Caco-2 (cell line): ENCODE measurements at places on chromosomes 16 and 17. TPM values are rescaled to one million over a fixed set of nuclear protein-coding genes. Genes with fewer than 3 reads are reported as not detected.

Gene CHST4
- not detected in 2 replicates for total RNA-seq

DNA sequence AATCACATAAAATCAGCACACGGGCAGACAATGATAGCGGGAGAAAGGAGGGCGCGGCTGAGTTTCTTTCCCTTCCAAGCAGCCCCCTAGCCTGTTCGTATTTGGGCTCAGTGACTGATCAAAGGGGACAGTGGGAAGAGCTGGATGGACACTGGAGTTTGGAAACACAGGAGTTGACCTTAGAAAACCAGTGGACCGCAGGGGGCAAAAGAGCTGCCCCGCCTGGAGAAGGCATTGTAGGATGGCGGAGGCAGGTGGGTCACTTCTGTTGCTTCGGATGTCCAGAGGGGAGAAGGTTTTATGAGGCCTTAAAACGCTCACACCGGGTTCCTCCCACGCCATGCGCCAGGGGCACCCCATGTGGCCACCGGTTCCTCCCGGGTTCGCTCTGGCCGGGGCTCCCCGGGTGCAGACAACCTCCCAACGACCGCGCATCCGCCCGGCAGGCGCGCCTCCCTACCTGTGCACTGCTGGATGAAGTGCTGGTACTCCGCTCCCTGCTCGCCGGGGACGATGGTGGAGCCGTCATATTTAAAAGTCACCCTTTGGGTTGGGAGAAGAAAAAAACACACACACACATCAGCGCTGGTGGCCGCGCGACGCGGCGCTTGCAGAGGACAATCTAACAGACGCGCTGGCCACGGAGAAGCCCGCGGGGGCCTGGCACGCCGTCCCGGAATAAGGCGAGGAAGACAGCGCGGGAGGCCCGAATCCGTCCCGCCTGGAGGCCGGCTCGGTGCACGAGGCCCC is 662 bp downstream of the COTL1 start:
- peaks cover 31% of the 10 kb centered on the region for H3K4me1 ChIP-seq
- no peaks in the 10 kb centered on the region for H3K27me3 ChIP-seq
- peak overlapping the region; percentile 96 for H3K4me3 ChIP-seq

Gene BOLA2B
- total RNA-seq = 96.5 and 114 TPM in 2 replicates

GRCh38 chr17:61862105-61862574 is 1.2 kb downstream of the BRIP1 start:
- peak overlapping the region; percentile 97 for H3K27ac ChIP-seq
- no peaks in the 10 kb centered on the region for H3K27me3 ChIP-seq
- peak overlapping the region; percentile 76 for H3K4me3 ChIP-seq
- H3K4me1 ChIP-seq = peaks cover 20% of the 10 kb centered on the region
- no peaks in the 10 kb centered on the region; the same call in 1 of the 2 replicates for H3K36me3 ChIP-seq

DNA sequence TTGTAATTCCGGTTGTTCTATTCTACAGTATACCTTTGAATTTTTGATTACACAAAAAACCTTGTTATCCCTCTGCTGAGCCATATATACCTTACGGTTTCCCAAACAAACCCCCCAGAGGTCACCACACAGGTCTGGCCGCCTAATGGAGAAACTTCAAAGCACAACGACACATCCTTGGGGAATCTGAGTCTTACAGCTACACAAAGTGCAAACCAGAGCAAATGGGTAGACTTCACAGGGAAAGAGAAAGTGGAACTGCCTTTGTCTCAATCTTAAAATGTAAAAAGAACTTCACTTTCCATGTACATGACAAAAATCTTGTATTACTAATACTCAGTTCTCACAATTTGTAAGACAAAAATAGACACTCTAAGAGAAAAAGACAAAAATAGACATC is 2.7 kb downstream of the FBXO31 start:
- DNase-seq = peak; percentile 35
- no peaks in the 10 kb centered on the region for H3K27me3 ChIP-seq
- H3K27ac ChIP-seq = peak overlapping the region; percentile 35

DNA sequence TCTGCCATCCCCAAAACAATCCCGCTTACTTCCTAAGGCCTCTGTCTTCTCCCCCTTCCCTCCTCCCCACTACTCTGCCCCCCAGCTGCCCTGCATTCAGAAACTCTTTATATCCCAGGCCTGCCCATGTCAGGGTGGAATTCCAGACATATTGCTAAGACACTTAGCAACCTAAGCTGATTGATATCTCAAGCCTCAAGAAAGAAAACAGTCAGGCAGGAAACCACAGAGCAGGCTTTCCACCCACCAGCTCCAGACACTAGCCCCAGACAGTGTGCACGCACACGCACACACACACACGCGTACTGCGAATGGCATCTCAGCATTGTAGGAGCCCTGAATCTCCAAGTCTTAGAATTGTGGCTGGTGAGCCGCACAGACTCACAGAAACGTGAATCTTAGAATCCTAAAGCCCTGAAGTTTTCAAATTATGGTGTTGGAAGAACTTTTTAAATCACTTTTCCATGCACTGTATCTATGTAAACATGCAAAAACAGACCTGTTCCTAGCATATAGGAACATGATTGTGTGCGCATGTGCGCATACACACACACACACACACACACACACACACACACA is 8.8 kb upstream of the LPCAT2 start:
- no peaks in the 10 kb centered on the region; the same call in 1 of the 2 replicates for H3K36me3 ChIP-seq
- H3K4me1 ChIP-seq = peaks cover 22% of the 10 kb centered on the region
- H3K4me3 ChIP-seq = no peak overlapping the region
- no peak for DNase-seq
- no peak overlapping the region for H3K27ac ChIP-seq
- H3K27me3 ChIP-seq = no peaks in the 10 kb centered on the region

Gene ODAD4
- 0.98 and 1.3 TPM in 2 replicates for total RNA-seq

Gene SMG1
- total RNA-seq = 79.1 and 80.2 TPM in 2 replicates

Gene PPP4C
- 130 and 134 TPM in 2 replicates for total RNA-seq

- DNase-seq = no peak
- H3K4me3 ChIP-seq = no peak overlapping the region
- H3K27me3 ChIP-seq = no peaks in the 10 kb centered on the region
- H3K27ac ChIP-seq = no peak overlapping the region
- no peaks in the 10 kb centered on the region for H3K4me1 ChIP-seq
Observed at GRCh38 chr17:34300652-34301370, 15.3 kb downstream of the CCL11 start.

- H3K27ac ChIP-seq = no peak overlapping the region
- H3K4me3 ChIP-seq = no peak overlapping the region
- DNase-seq = no peak
- no peaks in the 10 kb centered on the region for H3K4me1 ChIP-seq
- H3K36me3 ChIP-seq = no peaks in the 10 kb centered on the region
Observed at GRCh38 chr16:10828851-10829366, 10.3 kb upstream of the TVP23A start.

Gene PRR11
- 80.2 and 89.9 TPM in 2 replicates for total RNA-seq

- no peaks in the 10 kb centered on the region; the same call in 1 of the 2 replicates for H3K36me3 ChIP-seq
- DNase-seq = no peak
- peaks cover 12% of the 10 kb centered on the region for H3K4me1 ChIP-seq
- H3K4me3 ChIP-seq = no peak overlapping the region
- peak overlapping the region; percentile 24 for H3K27ac ChIP-seq
Observed at GRCh38 chr16:84593825-84594724, 23.8 kb downstream of the COTL1 start.

DNA sequence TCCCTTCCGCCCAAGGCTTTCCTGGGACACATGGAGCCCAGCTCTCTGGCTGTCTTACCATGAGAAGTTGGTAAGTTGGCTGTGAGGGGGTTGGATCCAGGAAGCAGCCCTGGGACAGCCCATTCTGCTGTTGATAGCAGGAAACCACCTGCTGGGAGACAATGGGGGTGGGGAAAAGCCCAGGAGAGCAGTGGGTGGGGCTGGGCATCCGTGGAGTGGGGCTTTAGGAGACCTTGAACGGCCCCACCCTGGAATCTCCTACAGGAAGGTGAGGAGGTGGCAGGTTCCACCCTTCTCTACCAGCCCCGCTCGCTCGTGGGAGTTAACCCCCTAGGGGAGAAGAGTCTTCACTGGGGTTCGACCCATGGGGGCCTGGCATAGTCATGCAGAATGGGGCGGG is 5.8 kb downstream of the TMEM92 start:
- H3K4me3 ChIP-seq = no peak overlapping the region
- H3K4me1 ChIP-seq = peaks cover 35% of the 10 kb centered on the region
- H3K27ac ChIP-seq = no peak overlapping the region
- H3K36me3 ChIP-seq = 0 out of 2 replicates have a peak, but pooled peaks cover 2% of the 10 kb centered on the region

DNA sequence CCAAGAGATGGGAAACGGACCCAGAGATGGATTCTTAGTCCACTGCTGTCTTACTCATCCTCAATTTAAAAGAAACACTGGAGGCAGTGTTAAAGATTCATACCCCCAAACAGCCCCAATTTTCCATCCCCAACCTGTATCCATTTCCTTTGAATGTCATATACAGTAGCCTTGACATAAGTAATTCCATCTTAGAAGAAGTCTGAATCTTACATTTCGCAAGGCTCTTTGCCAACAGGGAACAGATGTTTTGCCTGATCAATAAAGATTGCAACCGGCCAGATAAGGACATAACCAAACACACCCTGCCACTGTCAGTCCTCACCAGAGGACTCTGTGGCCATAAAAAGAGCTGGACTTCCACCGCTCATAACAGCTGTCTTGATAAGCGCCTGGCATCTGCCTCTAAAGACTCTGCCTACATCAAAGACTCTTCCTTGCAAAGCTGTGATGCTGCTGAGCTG is 59.0 kb upstream of the MED9 start:
- no peaks in the 10 kb centered on the region for H3K36me3 ChIP-seq
- peaks cover 34% of the 10 kb centered on the region for H3K4me1 ChIP-seq
- no peak overlapping the region for H3K4me3 ChIP-seq
- DNase-seq = peak; percentile 88
- peak overlapping the region; percentile 43 for H3K27ac ChIP-seq

Gene TNFRSF17
- total RNA-seq = not detected in 2 replicates

Gene CBX2
- total RNA-seq = 50.0 and 52.8 TPM in 2 replicates

DNA sequence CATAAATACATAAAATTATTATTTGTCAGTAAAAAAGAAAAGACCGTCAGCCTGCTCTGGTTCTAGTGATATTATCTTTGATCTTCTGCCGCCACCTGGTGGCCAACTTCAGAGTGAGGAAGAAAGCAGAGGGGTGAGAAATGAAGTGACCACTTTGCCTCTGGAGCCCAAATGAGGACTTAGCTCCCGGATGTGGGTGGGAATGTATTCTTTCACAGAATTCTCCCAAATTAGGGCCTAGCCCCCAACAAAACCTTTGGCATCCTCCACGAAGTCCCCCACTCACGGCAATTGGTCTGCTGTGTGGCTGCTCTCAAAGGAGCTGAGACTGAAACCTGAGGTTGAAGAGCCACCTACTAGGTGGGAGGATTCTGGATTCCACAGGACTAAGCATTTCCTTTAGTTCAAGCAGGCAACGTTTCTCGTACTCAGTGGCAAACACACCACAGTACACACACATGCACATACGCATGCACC is 4.9 kb upstream of the ZNF267 start:
- peak; percentile 68 for DNase-seq
- H3K27ac ChIP-seq = no peak overlapping the region
- H3K4me3 ChIP-seq = no peak overlapping the region
- no peaks in the 10 kb centered on the region for H3K27me3 ChIP-seq
- H3K4me1 ChIP-seq = 0 out of 2 replicates have a peak, but pooled peaks cover 3% of the 10 kb centered on the region
- H3K36me3 ChIP-seq = no peaks in the 10 kb centered on the region

Gene SMIM36
- not detected in 2 replicates for total RNA-seq

DNA sequence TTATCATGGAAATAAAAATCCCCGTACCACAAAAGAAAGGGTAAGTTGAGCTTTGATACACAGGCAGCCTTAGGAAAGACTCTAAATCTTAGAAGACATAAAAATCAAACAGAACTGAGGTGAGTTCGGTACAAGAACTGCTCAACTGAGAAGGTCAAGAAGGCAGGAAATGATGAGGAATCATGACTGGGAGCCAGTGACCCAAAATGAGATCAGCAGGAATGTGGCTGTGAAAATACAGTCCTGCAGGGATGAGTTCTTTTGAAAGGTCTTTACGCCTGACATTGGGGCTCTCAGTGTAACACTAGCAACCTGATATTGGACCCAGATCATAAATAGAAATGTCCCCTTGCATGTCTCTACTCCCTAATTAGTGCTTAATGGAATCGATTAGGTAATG is 56.3 kb upstream of the CDH11 start:
- no peak overlapping the region for H3K4me3 ChIP-seq
- H3K36me3 ChIP-seq = no peaks in the 10 kb centered on the region
- no peak overlapping the region for H3K27ac ChIP-seq
- H3K27me3 ChIP-seq = no peaks in the 10 kb centered on the region; the same call in 1 of the 2 replicates
- no peaks in the 10 kb centered on the region for H3K4me1 ChIP-seq

- peak overlapping the region; percentile 60 for H3K4me3 ChIP-seq
- H3K27me3 ChIP-seq = no peaks in the 10 kb centered on the region
- H3K36me3 ChIP-seq = no peaks in the 10 kb centered on the region
- no peak for DNase-seq
- no peaks in the 10 kb centered on the region for H3K4me1 ChIP-seq
Observed at GRCh38 chr16:11669380-11670146, 1.3 kb downstream of the SNN start.

DNA sequence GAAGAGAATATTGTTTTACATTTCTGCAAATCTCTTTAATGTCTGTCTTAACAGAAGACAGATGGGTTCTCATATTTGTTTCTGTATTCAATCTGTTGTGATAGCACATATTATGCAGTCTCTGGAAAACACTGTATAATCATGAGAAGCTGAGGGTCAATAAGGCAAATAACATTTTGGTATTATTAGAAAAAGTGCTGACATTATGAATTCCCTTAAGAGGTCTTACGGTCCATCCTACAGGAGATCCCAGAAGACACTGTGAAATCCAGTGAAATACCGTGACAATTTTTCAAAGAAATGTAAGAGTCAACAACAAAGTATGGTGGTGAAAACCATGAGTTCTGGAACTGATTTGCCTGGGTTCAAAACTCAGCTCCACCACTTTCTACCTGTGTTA is 42.3 kb downstream of the ABCA5 start:
- no peak overlapping the region for H3K4me3 ChIP-seq
- H3K36me3 ChIP-seq = no peaks in the 10 kb centered on the region
- DNase-seq = no peak
- no peak overlapping the region for H3K27ac ChIP-seq
- no peaks in the 10 kb centered on the region for H3K27me3 ChIP-seq

DNA sequence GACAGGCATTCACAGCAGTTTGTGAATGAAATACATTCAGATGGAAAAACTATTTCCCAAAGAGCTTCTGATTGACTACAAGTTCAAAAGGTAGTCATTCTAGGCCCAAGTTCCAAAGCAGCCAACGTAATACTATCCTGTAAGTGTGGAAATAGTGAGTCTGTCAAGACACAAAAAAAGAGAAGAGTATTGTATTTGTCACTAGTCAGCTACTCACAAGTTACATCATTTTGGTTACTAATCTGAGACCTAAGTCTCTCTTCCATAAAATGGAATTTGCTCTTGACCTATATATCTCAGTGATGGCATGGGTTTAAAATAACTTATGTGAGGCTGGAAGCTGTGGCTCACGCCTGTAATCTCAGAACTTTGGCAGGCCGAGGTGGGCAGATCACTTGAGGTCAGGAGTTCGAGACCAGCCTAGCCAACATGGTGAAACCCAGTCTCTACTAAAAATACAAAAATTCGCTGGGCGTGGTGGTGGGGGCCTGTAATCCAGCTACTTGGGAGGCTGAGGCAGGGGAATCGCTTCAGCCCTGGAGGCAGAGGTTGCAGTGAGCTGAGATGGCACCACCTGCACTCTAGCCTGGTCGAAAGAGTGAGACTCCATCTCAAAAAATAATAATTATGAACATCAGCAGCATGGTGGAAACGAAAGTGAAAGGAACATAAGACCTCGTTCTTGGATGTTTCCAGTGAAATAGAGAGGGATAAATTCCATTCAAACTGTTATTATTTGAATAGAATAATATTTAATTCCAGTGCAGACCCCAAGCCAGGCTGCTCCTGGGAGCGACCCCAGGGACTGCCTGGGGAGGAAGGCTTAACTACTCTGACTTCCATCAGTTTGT is 2.9 kb downstream of the CMC2 start:
- no peak overlapping the region for H3K4me3 ChIP-seq
- H3K27ac ChIP-seq = no peak overlapping the region
- no peaks in the 10 kb centered on the region for H3K36me3 ChIP-seq

- no peaks in the 10 kb centered on the region for H3K36me3 ChIP-seq
- no peaks in the 10 kb centered on the region for H3K27me3 ChIP-seq
- H3K4me3 ChIP-seq = no peak overlapping the region
Observed at GRCh38 chr16:79082970-79083369, 517.6 kb downstream of the MAF start.
